ENCODE measurements at places on chromosomes 4 and X. TPM values are rescaled to one million over a fixed set of nuclear protein-coding genes. Genes with fewer than 3 reads are reported as not detected.

Gene BBS12
- total RNA-seq = 2.6 TPM

Gene F8
- total RNA-seq = 7.4 TPM

Gene SSX3
- not detected for total RNA-seq

Gene NHSL2
- not detected for total RNA-seq

- no peak for DNase-seq
Measured at GRCh38 chr4:99047710-99048109, 40.9 kb downstream of the ADH5 start.

GRCh38 chr4:130608121-130608520 is 1512.2 kb downstream of the C4orf33 start:
- DNase-seq = no peak

DNA sequence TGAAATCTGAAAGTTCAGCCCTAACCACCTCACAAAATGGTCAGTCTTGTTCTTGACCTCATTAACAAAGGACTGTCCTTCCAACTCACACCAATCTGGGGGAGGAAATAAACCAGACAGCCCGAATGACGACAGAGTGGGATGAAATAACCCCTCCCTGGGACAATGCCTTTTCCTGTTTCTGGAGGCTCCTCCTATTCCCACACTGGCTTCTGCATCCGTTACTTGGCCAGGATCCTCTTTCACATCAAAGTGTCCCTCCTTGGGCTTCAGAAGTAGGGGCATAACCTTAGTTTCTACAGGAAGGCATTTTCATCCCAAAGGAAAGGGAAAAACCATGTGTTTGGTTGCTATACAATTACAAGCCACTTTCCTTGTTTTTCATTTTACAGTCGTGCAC is 59.8 kb upstream of the RPL34 start:
- DNase-seq = no peak

DNA sequence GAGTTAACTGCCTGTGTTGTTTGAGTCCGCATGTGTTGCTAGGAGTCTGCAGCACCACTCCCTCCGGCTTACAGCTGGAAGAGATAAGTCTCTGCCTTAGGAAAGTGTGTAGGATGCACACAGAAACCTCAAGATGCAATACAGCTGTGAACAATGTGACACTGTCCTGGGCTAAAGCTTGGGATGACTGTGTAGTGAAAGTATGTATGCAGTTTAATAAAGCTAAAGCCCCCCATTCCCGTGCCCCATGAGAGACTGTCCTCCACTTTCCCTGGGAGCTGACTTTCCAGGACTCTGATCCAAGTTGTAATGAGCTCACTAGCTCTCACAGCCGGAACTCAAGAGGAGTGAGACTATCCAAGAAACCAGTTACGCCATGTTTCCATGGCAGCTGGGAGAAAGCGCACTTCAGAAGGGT is 156.6 kb upstream of the FTHL17 start:
- peak; percentile 53 for DNase-seq

DNA sequence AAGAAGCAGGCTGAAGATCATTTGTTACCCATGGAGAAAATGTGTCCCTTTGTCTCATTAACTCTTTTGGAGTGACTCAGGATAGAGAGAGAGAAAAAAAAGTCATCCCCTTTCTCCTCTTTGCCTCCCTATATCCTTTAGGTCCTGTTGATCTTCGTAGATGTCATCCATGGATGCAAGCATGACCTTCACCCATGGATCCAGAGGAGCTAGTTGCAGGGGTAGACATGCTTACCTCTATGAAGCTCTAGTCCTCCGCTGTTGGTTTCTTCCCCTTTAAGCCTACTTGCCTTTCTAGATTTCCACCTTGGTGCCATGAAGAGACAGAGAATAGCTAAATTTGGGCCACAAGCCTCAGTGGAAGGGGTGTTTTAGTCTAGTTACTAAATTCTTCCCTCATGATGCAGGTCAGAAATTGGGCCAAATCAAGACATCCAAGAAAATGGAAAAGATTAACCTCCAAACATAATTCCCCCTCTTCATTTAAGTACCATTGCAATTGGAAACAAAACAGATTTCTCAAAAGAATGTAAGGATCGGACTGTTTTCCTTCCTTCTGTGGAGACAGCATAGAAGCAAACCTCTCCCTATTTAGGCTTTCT is 178.4 kb downstream of the TECRL start:
- no peak for DNase-seq

DNA sequence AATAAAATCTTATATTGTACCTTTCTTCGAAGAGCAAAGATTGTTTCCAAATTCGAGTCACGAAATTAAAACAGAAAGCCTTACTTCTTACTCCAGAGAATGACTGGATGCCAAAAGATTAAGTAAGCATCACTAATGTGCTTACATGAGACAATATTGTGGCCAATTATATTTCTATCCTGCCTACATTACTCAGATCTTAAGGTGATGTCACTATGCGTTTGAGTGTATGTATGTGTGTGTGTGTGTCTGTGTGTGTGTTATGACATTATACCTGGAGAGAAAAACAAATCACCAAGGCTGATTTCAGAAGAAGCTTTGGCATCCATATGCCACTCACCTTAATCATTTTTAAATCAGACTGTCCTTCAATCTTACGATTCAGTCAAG is 556.3 kb downstream of the PPARGC1A start:
- DNase-seq = no peak

DNA sequence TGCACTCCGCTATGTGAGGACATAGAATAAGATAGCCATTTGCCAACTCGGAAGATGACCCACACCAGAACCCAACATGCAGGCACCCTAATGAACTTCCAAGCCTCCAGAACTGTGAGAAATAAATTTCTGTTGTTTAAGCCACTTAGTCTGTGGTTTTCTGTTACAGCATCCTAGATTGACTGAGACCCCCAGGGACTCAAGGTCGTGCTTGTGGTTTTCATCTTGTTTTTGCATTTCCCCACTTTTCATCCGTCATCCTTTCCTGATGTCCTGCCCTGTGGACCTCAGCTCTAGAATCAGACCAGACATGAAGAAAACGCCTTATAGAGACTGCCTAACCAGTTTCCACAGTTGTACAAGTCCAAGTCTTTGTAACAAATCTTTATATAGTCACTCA is 54.4 kb downstream of the MCUB start:
- no peak for DNase-seq

Data from MG63 (cell line).